Retinal pigment epithelial cell (primary cell): ENCODE measurements at places on chromosomes 1 and 21.

DNA sequence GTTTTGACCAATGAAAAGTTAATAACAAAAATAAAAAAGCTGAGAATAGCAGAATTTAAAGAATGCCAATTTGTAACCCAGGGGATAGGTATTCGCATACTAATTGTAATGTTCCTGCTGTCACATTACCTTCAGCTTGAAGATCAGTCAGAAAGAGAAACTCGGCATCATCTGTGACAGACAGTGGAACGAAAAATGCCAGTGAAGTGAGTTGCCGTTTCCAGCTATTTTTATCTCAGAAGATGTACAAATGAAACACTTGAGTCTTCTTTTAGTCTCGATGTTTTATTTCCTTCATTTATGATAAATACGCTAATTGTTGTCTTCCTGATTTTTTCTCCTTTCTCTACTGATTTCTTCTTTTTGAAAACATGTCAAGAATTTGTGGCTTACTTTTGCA is 26.1 kb downstream of the RGS21 start:
- no peak for DNase-seq

DNA sequence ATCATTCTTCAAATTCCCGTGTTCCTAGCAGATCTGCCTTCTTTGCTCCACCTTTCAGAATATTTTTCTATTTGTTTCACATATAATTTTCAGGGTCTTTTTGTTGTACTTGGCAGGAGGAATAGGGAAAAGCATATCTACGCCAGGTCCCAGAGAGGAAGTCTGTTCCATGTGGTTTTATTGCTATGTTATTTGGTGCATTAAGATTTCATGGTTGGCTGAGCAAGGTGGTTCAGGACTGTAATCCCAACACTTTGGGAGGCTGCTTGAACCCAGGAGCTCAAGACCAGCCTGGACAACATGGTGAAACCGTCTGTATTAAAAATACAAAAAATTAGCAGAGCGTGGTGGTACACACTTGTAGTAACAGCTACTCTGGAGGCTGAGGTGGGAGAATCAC is 36.1 kb downstream of the COL6A1 start:
- no peak for DNase-seq

DNA sequence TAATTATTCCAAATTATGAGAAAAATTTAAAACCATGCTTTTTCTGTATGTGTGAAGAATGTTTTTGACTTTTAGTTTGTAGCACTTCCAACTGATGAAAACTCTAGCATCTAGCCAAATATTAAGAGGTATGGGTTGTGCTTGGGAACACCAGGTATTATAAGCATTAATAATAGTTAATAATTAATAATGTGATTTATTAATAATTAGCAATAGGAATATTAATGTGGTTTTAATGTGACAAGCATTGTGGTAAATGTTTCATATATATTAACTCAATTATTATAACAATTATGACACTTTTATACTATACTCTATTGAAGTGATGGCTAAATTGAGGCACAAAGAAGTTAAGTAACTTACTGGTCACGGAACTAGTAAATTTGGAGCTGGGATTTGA is 7.9 kb downstream of the SLC30A7 start:
- no peak for DNase-seq

DNA sequence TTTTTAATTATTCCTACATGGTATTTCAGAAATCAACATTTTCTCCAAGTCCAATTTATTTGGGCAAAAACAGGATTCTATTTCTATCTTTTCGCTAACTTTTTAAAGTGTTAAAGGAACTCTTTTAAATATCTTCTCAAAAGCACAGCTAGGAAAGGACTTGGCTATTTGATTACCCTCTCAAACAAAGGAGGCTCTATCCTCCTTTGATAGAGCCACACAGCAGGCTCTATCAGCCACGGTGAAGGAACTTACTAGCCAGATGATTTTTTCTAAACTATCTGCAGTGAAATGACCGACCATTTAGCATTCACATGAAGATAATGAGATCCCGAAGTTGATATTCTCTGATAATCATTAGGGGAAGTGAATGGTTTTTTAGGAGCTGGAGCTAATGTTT is 9.1 kb downstream of the ANGPTL7 start:
- DNase-seq = no peak

GRCh38 chr1:170067253-170067819 is 7.2 kb downstream of the KIFAP3 start:
- no peak for DNase-seq

DNA sequence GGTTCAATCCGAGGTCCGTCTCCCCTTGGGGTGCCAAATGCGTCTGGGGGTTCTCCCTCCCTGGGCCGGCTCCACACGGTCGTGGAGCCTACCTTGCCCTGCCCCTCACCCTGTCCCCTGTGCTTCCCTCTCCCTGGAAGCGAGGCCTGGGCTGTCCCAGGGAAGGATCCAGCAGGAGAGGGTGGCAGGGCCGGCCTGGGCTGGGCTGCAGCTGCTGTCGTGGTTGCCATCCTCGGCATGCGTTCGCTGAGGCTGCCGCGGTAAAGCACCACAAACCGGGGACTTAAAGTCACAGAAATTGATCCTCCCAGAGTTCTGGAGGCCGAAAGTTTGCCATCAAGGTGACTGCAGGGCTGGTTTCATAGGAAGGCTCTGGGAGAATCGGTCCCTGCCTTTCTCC is 123.0 kb upstream of the TMPRSS2 start:
- no peak for DNase-seq

GRCh38 chr21:39336457-39337008 is 12.4 kb downstream of the HMGN1 start:
- no peak for DNase-seq

DNA sequence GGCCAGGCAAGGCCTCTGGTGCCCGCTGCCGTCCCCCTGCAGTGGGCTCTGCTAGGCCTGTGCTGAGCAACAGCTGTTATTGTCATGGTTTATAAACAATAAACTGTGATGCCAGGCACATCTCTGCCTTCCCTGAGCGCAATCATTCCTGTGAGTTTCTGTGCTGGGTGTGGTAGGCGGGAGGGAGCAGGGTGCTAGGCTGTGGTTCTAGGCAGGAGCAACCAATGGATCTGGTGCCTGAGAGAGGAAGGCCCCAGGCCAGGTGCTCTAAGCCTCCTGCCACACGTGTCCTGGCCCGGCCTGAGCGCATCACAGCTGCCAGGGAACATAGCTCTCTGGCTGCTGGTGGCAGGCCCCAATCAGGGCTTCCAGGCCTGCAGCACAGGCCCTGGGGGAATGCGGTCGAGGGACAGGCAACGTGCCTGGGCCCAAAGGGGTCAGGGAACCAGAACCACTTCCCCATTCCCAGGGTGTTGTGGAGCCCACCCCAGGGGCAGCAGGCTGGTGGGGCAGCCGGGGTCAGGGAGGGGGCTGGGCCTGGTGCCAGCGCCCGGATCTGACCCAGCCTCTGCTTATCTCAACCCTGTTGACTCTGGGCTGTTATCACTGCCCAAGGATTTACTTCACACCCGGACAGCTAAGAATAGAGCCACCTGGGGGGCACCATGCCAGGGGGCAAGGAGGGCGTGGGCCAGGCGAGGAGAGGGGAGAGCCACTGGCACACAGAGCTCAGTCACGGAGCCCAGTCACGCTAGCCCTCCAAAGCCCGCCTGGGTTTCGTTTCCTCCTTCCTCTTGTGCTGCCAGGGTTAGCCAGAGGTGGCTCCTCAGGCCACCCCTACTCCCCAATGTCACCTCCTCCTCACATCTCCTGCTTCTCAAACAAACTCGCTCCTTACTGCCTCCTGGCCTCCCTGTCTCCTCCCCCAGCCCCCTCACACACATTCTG is 11.5 kb downstream of the TRIM46 start:
- no peak for DNase-seq

- DNase-seq = no peak
Observed at GRCh38 chr1:172513479-172513878, 19.5 kb upstream of the SUCO start.

DNA sequence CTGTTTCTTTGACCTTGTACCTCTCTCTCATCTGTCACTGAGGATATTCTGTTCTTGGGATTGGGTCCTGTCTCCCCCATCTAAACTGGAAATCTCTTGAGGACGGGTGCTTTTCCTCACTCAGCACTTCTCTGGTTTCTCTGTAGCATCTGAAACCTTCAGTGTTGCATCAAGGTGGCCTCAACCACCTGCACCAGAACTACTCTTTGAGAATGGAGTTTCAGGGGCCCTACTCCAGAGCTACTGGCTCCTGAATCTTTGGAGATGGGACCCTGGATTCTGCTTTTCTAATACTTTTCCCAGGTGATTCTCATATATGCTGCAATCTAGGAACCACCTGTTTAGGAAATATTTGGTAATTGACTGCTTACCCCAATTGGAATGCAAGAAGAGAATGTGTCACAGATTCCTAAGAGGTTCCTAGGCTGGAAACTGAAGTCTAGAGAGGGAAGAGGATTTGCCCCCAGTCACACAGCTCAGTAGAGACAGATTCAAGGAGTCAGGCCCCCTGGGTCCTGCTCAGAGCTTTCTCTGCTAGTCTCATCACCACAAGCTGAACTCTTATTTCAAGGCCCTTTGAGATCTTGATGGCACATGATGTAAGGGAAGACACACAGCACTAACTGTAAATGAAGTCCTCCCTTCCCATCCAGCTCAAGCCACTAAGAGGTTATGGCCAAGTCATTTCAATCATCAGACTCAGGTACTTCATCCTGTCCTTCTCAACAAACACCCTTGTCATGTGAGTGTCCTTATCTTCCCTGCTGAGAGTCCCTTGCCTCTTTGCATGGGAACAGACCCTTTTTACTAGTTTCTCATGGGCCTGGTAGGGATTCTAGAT is 48.7 kb downstream of the EIF2D start:
- no peak for DNase-seq

- no peak for DNase-seq
Observed at GRCh38 chr1:18240906-18241305, 133.3 kb downstream of the IGSF21 start.

GRCh38 chr1:246726881-246727280 is 2.7 kb downstream of the SCCPDH start:
- DNase-seq = no peak

- peak; percentile 61 for DNase-seq
Observed at GRCh38 chr21:32382108-32382644, 10.6 kb downstream of the URB1 start.

DNA sequence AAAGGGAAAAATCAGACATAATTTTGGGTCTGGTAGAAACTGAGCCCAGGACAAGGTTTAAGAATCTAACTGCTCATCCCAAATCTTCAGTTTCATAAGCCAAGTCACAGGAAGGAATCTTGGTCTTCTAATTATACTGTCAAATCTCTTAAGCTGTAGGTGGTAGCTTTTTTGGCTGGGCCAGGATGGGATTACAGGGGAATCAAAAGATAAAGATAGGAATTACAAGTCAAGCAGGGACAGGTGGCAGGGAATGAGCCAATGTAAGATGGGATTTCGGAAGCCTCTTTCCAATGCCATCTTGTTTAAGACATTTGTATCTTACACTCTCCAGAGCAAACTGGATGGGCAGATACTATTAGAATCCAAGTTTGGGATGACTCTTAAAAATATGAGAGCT is 383.5 kb downstream of the KCNH1 start:
- no peak for DNase-seq

- DNase-seq = no peak
Observed at GRCh38 chr21:34054259-34054658, 19.1 kb upstream of the MRPS6 start.

GRCh38 chr1:7290971-7291970 is 479.8 kb upstream of the VAMP3 start:
- no peak for DNase-seq

DNA sequence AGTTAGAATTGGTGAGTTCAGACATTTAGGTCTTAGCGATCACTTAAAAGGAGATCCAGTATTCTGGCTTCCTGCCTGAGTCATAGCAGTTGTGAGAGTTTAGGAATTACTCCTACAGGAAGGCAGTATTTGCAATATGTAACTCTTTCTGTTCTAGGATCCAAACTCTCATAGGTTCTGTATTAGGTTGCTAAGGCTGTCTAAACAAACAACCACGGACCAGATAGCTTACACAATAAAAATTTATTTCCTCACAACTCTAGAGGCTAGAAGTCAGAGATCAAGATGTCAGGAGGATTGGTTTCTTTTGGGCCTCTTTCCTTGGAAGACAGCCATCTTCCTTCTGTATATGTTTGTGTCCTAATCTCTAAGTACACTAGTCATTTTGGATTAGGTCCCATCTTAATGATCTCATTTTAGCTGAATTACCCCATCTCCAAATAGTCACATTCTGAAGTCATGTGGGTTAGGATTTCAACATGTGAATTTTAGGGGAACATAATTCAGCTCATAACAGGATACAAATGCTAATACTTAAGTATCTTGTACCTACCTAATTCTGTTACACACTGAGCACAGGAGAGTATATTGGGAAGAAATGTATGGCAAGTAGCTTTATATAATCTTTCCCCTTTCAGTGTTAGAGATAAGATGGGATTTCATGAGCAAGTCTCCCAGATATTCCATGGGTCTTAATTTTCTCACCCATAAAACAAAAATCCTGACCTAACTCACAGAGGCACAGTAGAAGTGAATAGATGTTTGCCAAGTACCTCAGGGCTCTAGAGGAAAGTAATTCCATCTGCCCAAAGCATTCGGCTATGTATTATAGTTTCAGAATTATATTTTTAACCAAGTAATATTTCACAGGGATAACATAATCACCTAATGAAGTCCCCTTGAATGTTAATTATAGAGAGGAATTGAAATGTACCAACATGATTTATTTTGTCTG is 144.4 kb downstream of the PTBP2 start:
- DNase-seq = peak; percentile 85

DNA sequence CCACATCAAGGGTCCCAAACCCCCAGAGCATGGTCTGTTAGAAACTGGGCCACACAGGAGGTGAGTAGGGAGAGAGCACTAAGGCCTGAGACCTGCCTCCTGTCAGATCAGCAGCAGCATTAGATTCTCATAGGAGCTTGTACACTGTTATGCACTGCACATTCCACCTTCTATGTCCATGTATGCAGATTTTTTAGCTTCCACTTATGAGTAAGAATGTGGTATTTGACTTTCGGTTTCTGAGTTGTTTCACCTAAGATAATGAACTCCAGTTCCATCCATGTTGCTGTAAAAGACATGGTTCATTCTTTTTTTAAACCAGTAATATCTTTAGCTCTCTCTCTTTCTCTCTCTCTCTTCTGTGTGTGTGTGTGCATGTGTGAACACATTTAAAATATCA is 663 bp upstream of the GBP6 start:
- DNase-seq = no peak

DNA sequence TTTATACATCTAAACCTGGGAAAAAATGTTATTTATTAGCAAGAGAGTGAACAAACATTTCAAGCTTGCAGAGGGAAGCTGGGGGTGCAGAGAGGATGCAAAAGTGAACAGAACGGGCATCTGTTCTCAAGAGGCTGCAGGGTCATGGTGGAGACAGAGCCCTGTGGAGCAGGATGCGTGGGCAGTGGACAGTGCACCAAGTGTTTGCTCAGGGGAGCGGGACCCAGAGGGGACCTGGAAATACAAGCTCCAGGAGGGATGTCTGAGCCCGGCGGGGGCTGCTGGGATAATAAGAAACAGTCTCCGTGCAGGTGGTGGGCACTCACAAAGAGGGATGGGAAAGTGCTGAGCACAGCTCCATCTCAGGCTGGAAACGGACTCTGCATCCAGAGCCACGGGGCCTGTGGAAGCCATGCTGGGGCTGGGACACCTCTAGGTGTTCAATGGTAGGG is 105.3 kb upstream of the SLC45A1 start:
- DNase-seq = no peak
